ENCODE measurements at places on chromosomes 6 and 20.

DNA sequence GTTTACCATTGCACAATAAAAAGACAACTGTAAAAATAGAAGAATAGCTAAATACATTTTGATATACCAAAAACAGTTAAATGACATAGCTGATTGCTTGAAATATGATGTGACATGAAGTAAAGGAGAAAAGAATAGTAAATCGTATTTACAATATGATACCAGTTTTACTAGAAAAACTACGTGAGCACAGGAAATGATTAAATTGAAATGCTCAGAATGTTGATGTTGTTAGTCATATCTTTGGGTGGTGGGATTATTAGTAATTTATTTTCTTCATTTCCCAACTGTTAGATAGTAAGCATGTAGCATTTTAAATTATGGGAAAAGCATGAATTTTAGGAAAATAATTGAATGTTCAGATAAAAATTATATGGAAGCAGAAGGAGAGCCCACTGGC is 268.3 kb upstream of the TAB2 start:
- H3K36me3 ChIP-seq, result no peaks in the 10 kb centered on the region
- no peaks in the 10 kb centered on the region for H3K27me3 ChIP-seq
- H3K4me3 ChIP-seq, result no peak overlapping the region
- no peak for DNase-seq
- no peak overlapping the region for H3K27ac ChIP-seq

DNA sequence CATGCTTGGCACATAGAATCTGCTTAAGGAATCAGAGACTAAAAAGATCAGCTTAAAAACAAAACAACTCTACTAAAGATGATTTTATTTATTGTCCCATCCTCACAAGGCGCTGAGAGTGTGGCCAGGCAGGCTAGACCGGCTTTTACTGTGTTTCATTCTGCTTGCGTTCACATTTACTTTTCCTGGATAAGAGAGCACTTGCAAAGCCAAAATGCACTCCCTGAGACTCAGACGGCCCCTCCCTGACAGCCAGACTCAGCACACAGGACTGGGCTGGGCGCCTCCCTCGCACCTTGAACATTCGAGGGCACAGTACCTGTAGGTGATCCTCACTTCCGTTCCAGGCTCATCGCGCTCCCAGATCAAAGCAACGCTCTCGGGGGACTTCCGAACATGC is 10.2 kb downstream of the ACSS1 start:
- H3K4me1 ChIP-seq, result peaks cover 59% of the 10 kb centered on the region
- DNase-seq, result no peak
- H3K4me3 ChIP-seq, result no peak overlapping the region

- H3K4me3 ChIP-seq, result no peak overlapping the region
- no peak overlapping the region for H3K27ac ChIP-seq
- H3K4me1 ChIP-seq, result peaks cover 7% of the 10 kb centered on the region
- no peaks in the 10 kb centered on the region for H3K27me3 ChIP-seq
- no peaks in the 10 kb centered on the region for H3K36me3 ChIP-seq
Observed at GRCh38 chr6:13268913-13269518, 59.3 kb downstream of the TBC1D7 start.

- no peak overlapping the region for H3K4me3 ChIP-seq
- H3K27me3 ChIP-seq, result no peaks in the 10 kb centered on the region
- DNase-seq, result no peak
- H3K27ac ChIP-seq, result no peak overlapping the region
Observed at GRCh38 chr6:47044397-47044796, 2.3 kb upstream of the ADGRF1 start.

- H3K4me1 ChIP-seq, result peaks cover 5% of the 10 kb centered on the region
- DNase-seq, result no peak
- H3K27ac ChIP-seq, result no peak overlapping the region
- H3K27me3 ChIP-seq, result no peaks in the 10 kb centered on the region
- no peak overlapping the region for H3K4me3 ChIP-seq
- no peaks in the 10 kb centered on the region for H3K36me3 ChIP-seq
Observed at GRCh38 chr6:148934961-148935360, 188.1 kb downstream of the UST start.

DNA sequence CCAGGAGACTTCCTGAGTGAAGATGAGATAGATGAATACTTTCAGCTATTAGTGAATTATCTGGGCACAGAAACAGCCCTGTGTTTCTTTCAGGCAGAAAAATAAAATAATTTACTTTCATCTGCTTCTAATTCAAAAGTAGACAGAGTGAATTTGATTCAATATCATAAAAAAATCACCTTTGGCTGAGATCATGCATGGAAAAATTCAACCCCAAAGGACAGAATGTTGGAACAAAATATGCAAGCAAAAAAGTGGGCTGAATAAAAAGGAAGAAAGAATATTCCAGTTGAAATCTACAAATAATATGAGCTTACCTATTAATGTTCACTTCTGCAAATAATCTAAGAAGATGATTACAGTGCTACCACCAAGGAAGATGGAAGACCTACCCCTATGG is 546.9 kb downstream of the TFAP2B start:
- DNase-seq, result no peak
- no peaks in the 10 kb centered on the region for H3K27me3 ChIP-seq
- no peak overlapping the region for H3K27ac ChIP-seq
- H3K4me1 ChIP-seq, result no peaks in the 10 kb centered on the region
- H3K36me3 ChIP-seq, result no peaks in the 10 kb centered on the region

- H3K36me3 ChIP-seq, result no peaks in the 10 kb centered on the region
- DNase-seq, result no peak
- H3K27ac ChIP-seq, result no peak overlapping the region
- H3K4me1 ChIP-seq, result no peaks in the 10 kb centered on the region
- no peak overlapping the region for H3K4me3 ChIP-seq
Observed at GRCh38 chr6:141335477-141336273, 797.0 kb upstream of the GJE1 start.

DNA sequence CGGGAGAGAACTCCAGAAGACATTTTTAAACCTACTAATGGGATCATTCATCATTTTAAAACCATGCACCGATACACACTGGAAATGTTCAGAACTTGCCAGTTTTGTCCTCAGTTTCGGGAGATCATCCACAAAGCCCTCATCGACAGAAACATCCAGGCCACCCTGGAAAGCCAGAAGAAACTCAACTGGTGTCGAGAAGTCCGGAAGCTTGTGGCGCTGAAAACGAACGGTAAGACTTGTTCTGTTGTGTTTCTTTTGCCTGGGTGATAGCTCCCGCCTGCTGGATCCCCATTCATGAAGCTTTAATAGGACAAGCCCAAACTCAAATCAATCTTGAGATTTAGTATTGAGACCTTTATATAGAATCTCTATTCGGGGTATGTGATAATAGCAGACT is 4.2 kb downstream of the TNFAIP3 start:
- no peak for DNase-seq
- peak overlapping the region; percentile 72 for H3K27ac ChIP-seq
- no peaks in the 10 kb centered on the region for H3K27me3 ChIP-seq
- no peaks in the 10 kb centered on the region for H3K36me3 ChIP-seq
- peaks cover 80% of the 10 kb centered on the region for H3K4me1 ChIP-seq
- peak overlapping the region; percentile 3 for H3K4me3 ChIP-seq

DNA sequence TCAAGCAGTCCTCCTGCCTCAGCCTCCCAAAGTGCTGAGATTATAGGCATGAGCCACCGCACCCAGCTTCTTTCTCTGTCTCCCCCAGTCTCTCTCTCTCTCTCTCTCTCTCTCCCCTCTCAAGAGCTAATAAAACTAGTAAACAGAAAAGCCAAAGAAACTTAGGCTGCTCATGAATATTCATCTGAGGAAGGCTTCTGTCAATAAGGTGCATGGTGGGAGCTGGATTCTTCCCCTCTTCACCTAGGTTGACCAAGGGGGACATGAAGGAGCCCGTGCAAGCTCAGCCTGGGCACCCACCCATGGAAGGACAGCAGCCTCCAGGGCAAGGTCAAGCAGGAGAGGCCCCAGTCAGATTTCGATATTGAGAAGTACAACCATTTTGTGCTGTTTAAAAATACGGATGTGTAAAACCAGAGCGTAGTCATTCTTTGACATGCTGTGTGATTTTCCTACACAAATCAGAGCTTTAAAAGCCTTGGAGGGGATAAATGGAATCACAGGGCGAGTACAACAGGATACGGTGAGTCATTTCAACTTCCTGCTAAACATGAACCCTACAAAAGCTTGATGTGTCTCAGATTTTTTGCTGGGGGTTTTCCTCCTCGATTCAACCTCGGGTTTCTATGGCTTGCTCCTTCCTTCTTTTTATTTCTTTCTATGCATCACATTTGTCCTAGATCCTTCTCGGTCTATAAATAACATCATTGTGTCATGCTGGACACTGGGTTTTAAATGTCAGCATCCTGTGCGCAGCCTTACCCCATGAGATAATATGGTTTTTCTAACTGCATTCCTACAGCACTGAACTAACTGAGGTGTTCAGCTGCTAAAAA is 368.9 kb upstream of the JARID2 start:
- H3K4me1 ChIP-seq, result peaks cover 52% of the 10 kb centered on the region
- peak overlapping the region; percentile 13 for H3K27ac ChIP-seq
- H3K36me3 ChIP-seq, result no peaks in the 10 kb centered on the region
- no peak for DNase-seq

- no peak overlapping the region for H3K27ac ChIP-seq
- H3K27me3 ChIP-seq, result no peaks in the 10 kb centered on the region
- DNase-seq, result no peak
- no peak overlapping the region for H3K4me3 ChIP-seq
- no peaks in the 10 kb centered on the region for H3K4me1 ChIP-seq
Observed at GRCh38 chr20:15251171-15251570, 913.8 kb upstream of the FLRT3 start.

DNA sequence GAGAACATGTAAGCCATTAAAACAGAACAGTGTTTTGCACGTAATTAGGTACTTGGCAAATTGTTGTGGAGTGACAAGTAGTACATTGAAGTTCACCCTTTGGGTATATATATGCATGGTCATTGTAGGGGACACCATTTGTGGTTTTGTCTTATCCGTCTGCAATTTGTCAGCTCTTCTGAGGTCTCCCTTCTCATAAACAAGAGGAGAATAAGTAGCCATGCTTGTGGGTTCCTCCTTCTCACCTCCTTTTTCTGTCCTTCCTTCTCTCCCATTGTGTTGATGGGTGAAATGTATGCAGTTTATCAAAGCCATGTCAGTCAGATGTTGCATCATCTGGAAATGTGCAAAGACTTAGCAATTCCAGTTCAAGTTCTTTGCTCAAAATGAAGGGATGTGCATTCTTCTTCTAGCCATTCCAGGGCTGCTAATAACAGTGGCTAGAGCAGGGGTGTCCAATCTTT is 70.9 kb downstream of the QKI start:
- H3K4me1 ChIP-seq, result peaks cover 38% of the 10 kb centered on the region
- no peak overlapping the region for H3K4me3 ChIP-seq
- DNase-seq, result no peak
- peak overlapping the region; percentile 82 for H3K27ac ChIP-seq
- H3K36me3 ChIP-seq, result no peaks in the 10 kb centered on the region

- no peaks in the 10 kb centered on the region for H3K36me3 ChIP-seq
- peaks cover 7% of the 10 kb centered on the region for H3K4me1 ChIP-seq
- H3K27me3 ChIP-seq, result no peaks in the 10 kb centered on the region
- peak overlapping the region; percentile 59 for H3K27ac ChIP-seq
- no peak overlapping the region for H3K4me3 ChIP-seq
- no peak for DNase-seq
Observed at GRCh38 chr6:157535340-157536222, 154.6 kb downstream of the ZDHHC14 start.

DNA sequence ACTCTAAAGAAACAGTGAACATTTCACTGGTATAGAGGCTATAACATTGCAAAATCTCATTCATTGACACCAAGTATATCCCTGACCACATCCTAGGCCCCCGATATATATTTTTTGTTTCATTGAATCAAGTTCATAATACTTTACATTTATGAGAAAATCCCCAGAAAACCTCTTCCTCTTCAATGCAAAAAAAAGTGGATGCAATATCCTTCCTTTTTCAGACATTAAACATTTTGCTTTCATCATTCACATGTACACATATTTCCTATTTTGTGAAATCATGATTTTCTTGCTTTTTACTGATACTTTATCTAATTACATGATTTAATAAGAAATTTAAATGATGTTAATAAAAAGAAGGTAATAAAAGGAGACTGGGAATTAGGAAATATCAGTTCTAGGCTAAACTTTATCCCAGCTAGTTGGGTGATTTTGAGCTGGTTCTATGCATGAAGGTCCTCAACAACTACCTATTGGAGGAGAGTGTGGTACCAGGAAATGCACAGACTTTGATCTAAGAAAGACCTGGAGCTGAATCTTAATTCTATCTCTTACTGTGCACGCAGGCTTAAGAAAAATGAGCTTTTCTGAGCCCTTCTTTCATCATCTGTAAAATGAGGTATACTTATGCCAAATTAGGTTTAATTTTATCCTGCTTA is 4.9 kb downstream of the SYNE1 start:
- H3K4me1 ChIP-seq, result peaks cover 8% of the 10 kb centered on the region
- no peak overlapping the region for H3K4me3 ChIP-seq
- no peak overlapping the region for H3K27ac ChIP-seq
- no peaks in the 10 kb centered on the region for H3K36me3 ChIP-seq
- DNase-seq, result no peak

- H3K27ac ChIP-seq, result no peak overlapping the region
- no peaks in the 10 kb centered on the region for H3K27me3 ChIP-seq
- peaks cover 14% of the 10 kb centered on the region for H3K36me3 ChIP-seq
- no peak for DNase-seq
- peaks cover 16% of the 10 kb centered on the region for H3K4me1 ChIP-seq
- H3K4me3 ChIP-seq, result no peak overlapping the region
Observed at GRCh38 chr6:38112181-38112580, 292.7 kb downstream of the ZFAND3 start.

- H3K4me1 ChIP-seq, result no peaks in the 10 kb centered on the region
- no peak overlapping the region for H3K4me3 ChIP-seq
- no peaks in the 10 kb centered on the region for H3K36me3 ChIP-seq
- H3K27me3 ChIP-seq, result no peaks in the 10 kb centered on the region
- H3K27ac ChIP-seq, result no peak overlapping the region
Observed at GRCh38 chr6:117298941-117299340, 33.6 kb downstream of the VGLL2 start.

DNA sequence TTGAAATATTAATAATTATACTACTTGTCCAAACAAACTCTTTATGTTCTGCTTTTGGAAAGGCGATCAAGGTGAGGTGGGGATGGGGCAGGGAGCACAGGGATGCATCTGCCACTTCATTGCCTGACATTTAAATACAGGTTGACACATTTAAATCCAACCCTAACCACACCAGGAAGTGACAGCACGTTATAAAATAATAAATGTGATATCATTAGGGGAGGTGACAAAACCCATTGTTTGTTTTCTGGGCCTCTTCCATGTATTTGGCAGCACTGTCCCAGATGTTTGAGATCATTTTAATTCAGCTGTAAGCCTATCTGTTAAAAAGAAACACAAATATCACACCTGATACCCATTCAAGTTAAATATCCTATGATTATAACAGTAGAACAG is 342.4 kb upstream of the ARID1B start:
- DNase-seq, result no peak
- no peak overlapping the region for H3K4me3 ChIP-seq
- no peaks in the 10 kb centered on the region for H3K36me3 ChIP-seq
- no peak overlapping the region for H3K27ac ChIP-seq

DNA sequence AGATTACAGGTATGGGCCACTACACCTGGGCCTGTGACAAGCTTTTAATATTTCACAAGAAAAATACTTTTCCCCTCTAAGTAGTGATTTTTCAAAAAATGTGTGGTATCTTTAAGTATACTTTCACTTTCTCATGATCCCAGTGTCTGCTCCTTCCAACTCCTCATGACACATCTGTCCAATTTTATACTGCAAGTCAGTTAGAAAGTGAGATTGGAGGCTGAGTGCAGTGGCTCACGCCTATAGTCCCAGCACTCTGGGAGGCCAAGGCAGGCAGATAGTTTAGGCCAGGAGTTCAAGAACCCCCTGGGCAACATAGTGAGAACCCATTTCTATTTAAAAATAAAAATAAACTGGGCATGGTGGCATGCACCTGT is 20.2 kb downstream of the PIM1 start:
- no peaks in the 10 kb centered on the region for H3K27me3 ChIP-seq
- H3K27ac ChIP-seq, result no peak overlapping the region
- DNase-seq, result no peak
- H3K4me1 ChIP-seq, result no peaks in the 10 kb centered on the region
- H3K4me3 ChIP-seq, result no peak overlapping the region
- H3K36me3 ChIP-seq, result no peaks in the 10 kb centered on the region
